ENCODE measurements at places on chromosomes 6 and 20.

DNA sequence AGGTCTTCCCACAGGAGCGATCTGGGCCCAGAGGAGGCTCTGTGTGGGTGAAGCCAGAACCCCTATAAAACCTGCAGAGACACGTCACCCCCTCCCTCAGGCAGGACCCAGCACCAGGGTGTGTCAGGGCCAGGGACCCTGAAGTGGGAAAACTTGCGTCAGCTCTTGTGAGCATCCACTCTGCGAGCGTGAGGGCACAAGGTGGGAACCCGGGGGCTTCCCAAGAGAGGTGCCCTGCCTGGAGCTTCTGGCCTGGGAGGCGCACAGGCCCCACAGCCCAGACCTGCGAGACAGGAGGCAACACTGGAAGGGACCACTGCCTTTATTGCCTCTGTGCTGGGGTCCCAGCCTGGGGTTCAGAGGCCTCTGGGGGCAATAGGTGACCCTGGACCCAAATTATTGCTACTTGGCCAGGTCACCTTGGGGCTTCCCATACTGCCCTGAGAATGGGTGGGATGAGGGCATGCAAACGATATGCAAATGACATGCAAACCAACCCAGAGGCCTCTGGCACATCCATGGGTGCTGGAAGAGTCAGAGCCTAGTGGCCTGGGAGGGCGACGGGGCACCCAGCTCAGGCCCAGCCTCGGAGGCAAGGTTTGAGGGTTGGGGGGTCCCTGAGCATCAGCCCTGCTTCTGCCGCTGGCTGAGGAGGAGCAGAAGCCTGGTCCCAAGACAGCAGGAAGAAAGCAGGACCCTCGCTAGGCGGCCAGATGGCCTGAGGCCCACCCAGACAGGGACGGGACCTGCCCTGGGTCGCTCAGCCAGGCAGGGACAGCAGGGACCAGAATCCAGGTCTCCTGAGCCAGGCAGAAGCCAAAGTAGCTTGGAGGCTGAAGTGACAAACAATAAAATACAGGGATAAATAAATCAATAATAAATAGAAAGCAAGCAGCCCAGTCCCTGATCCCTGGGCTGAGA lies 5.1 kb upstream of the C20orf144 start:
- no peak for DNase-seq

- DNase-seq: no peak
These were observed 171.3 kb downstream of the ANKRD60 start for GRCh38 chr20:58056921-58057686.

- no peak for DNase-seq
These were observed 89.9 kb downstream of the BTBD9 start for GRCh38 chr6:38549795-38550194.

GRCh38 chr20:23513164-23513563 lies 22.2 kb downstream of the CST8 start:
- DNase-seq: no peak

All from AG09309 (cell line).